Stimulated activated CD4-positive, alpha-beta T cell treated with anti-CD3 and anti-CD28 coated beads, Interleukin-1b, Interleukin-23, amount 100 ng/mL, for 24 hours (primary cell): ENCODE measurements at places on chromosomes 11 and 22.

DNA sequence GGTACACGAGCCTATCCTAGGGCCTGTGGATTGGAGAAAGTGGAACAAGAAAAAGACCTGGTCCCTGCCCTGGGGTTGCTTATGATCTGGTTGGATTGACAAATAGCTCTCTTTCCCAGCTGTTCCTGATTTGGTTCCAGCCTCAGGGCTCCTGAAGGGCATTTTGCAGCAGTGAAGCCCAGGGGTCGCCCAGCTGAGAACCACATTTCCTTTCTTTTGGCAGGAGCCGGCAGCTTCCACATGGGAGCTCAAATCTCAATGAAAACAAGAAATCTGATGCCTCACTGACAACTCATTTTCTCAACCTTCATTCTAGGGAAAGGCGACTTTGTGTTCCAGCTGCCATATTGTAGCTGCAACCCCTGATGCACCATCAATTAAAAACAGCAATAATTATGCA is 140.6 kb upstream of the CADM1 start:
- DNase-seq = no peak

- no peak for DNase-seq
These were observed 58.8 kb downstream of the FZD4 start for GRCh38 chr11:86896441-86896841.

- no peak for DNase-seq
These were observed 111.2 kb upstream of the SNX19 start for GRCh38 chr11:131027491-131027890.

DNA sequence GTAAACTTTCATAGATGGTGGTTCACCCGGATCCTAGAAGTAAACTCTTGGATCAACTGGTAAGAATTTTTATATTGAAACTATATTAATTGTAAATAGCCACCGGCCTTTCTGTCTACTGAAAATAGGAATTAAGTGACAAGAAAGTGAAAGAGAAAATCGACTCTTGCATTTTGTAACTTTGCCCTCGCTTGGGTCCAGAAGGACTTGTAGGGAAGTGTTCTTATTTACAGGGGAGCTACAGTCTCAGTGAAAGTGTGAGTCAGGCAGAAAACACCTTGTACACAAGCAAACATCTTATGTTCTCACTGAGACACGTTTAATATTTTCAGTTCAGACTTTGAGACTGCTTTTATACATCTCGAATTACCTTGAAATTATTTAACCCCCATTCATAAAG is 238.9 kb downstream of the BLID start:
- no peak for DNase-seq

GRCh38 chr11:72981080-72981479 is 161.0 kb downstream of the FCHSD2 start:
- no peak for DNase-seq

DNA sequence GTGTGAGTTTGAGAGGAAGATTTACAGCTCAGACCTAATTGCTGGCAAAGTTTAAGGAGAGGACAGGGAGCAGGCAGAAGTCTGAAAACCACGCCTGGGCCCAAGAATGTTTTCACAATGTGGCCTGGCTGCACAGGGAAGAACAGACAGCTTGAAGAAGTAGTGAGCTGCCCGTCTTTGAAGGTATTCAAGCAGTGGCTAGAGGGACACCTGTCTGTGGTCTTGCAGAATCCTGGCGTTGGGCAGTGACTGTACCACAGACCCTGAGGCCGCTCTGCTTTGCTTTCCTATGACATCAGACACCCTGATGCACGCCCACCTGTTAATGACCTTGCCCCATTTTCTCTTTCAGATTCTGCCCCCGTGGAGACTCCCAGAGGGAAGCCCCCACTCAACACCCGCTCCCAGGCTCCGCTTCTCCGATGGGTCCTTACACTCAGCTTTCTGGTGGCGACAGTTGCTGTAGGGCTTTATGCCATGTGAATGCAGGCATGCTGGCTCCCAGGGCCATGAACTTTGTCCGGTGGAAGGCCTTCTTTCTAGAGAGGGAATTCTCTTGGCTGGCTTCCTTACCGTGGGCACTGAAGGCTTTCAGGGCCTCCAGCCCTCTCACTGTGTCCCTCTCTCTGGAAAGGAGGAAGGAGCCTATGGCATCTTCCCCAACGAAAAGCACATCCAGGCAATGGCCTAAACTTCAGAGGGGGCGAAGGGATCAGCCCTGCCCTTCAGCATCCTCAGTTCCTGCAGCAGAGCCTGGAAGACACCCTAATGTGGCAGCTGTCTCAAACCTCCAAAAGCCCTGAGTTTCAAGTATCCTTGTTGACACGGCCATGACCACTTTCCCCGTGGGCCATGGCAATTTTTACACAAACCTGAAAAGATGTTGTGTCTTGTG is 6.6 kb upstream of the MCM5 start:
- DNase-seq = no peak

GRCh38 chr11:19652623-19653375 is 59.8 kb upstream of the NAV2 start:
- no peak for DNase-seq

DNA sequence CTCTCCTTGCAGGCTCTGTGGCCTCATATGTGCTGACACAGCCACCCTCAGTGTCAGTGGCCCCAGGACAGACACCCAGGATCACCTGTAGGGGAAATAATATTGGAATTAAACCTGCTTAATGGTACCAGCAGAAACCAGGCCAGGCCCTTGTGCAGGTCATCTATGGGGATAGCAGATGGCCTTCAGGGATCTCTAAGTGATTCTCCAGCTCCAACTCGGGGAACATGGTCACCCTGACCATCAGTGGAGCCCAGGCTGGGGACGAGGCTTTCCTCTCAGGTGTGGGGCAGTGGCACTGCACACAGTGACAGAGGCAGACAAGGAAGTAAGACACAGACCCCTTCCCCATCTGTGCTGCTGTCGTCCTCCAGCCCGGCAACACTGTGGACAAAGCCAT is 16.9 kb downstream of the GGTLC2 start:
- no peak for DNase-seq

DNA sequence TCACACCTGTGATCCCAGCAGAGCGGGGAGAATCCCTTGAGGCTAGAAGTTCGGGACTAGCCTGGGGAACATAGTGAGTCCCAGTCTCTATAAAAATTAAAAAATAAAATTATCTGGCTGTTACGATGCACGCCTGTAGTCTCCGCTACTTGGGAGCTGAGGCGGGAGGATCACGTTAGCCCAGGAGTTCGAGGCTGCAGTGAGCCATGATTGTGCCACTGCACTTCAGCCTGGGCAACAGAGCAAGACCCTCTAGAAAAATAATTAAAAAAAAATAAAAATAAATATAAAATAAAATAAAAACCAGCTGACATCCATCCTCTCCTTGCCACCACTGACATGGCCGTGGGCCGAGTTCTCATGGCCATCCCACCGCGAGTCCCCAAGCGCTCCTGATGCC is 7.7 kb upstream of the RTN4R start:
- no peak for DNase-seq

DNA sequence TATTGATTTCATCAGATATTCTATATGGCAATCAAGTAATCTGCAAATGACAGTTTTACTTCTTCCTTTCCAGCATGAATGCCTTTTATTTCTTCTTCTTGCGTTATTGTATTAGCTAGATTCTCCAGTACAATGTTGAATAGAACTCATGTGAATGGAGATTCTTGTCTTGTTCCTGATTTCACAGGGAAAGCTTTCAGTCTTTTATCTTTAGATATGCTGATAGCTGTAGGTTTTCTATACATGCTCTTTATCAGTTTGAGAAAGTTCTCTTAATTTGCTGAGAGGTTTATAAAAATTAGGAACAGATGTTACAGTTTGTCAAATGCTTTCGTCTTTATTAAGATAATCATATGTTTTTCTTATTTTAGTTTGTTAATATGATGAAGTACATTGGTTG is 347.2 kb downstream of the NTM start:
- no peak for DNase-seq

DNA sequence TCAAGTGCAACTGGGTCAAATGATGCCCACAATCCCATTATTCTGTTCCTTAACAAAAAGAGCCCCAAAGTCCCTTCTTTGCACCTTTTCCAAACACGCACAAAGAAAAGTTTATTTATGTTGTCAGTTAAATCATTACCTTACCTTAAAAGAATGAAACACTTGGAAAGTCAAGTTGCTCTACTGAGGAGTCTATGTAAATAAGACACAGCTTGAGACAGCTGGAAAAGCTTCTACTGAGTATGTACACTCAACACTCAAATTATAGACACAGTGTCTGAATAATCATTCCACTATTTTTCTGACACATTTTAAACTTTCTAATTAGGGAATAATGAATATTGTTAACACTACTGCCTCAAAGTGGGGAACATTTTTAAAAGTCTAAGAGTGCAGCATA is 21.6 kb upstream of the PHLDA2 start:
- no peak for DNase-seq

DNA sequence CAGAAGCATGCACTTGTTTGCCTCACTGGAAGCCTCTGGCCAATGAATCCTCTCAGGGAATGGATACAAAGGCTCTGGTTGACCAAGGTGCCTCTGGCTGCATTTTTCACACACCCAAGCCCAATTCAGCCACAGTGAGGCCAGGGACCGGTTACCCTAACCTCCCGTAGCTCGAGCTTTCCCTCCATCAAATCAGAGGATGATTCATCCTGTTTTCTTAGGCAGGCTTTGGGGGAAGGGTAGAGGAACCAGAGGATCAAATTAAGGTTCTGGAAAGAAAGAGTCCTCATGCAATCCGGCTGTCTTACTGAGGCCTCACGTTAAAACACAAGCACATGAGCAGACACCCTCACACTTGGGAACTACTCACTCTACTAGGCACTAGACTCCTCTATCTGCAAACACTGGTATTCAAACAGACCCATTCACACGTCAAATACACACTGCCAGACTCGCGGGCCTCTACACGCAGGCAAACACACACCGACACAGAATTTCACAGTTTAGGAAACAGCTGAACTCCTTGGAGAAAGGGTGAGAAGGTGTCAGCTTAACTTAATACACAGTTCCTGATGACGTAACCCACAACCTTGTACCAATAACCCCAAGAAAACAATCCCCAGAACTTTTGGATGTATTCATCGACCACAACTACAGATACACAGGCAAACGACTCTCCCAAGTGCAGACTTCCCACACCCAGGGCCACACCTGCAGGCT is 12.4 kb downstream of the NRXN2 start:
- DNase-seq = no peak

DNA sequence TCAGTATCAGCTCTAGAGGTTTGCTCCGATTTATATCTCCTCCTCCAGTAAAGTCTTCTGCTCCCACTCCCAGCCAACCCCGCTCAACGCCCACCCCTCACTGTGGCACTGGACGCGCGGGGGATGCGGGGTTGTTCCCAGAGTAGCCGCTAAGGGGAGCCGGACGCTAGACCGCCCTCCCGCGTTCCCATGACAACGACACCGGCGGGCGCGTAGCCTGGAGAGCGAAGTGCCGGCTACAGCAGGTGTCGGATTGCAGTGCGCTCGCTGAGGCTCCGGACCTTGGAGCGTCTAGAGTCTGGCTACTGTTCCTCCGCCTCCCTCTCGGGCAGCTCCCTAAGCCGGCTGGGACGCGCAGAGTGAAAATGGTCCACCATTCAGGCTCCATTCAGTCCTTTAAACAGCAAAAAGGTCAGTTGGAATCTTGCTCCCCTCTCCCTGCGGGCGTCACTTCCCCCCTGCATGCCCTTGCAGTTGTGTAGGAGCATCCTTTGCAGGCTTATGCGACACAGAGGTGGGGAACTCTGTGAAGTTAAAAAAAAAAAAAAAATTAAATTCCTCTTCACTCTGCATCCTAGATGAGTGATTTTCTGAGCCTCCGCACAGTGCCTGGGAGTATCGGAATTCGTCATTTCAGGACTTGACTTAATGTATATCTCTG is at the start of gene ANO3:
Gene ANO3 (plus strand): TSS at position 220 of the 661 bp plus-strand sequence. CDS start 146 bp downstream, at position 366.
- no peak for DNase-seq

DNA sequence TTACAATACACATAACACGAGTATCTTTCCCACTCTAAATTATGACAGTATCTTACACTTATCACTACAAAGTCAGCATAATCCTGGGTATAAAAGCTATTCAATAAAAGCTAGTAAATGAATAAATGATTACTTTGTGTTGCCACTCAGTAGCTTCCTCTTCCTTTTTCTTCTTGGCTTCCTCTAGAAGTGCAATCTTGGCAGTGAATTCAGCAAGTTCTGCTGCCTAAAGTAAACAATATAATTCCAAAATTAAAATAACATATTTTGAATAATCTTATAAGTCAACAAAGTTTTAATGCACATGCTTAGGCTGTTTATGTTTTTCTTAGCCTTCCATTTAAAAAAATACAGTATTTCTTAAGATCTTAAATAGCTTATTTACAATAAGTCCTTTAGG is 60.4 kb downstream of the RDX start:
- DNase-seq = no peak

- no peak for DNase-seq
These were observed 11.2 kb upstream of the PPP2R1B start for GRCh38 chr11:111777094-111778046.

DNA sequence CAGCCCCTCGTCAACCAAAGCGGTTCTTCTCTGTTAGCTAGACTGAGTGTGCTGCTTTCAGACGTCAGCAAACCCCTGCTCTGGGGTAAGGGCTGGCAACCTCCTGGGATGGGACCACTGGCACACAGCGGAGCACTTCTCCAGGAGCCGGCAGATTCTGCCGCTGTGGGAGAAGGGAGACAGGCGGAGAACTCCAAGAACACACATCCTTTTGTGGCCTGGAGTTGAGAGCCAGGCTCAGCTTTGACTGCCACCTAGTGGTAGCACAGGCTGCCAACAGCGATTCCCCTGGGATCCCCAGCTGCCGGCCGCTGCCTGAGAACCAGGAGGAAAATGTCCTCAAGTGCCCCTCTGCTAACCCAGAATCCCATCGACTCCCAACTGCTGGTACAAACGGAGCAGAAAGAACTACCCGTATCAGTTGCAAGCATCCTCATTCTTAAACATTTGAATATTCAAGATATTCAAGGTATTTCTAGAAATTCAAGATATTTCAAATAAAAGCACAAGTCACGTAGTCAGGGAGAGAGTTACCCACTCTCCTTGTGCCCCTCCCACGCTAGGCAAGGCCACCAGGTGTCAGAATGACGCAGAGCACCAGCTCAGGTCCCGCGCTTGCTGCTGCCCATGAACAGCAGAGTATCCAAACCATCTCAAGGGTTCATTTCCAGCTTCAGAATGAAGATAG is 4.9 kb downstream of the LTO1 start:
- DNase-seq = peak; percentile 43

GRCh38 chr11:94032066-94032465 is 10.9 kb downstream of the HEPHL1 start:
- no peak for DNase-seq

DNA sequence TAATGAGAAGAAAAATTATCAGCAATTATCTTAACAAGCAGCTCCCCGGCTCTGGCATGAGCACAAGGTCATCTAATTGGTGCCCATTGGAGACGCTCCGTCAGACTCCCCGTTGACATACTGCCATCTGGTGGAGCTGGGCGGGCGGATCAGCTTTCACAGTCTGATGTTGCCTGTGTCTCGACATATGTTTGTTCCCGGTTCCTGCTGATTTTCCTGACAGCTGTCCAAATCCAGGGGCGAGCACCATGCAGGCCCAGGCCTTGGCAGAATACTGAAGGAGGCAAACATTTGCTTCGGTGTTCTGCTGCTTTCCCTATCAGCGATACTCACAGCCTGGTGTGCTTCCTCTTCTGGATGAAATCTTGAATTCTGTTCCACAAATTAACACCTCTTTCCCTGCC is 43.8 kb upstream of the BARX2 start:
- DNase-seq = peak; percentile 40
